Urinary bladder (tissue), 4 donors: ENCODE measurements at places on chromosomes 2 and 18. TPM values are rescaled to one million over a fixed set of nuclear protein-coding genes. Genes with fewer than 3 reads are reported as not detected.

The CENPA gene
- polyA plus RNA-seq: 0.53 TPM

The IRS1 gene
- polyA plus RNA-seq: 26.8 TPM

The ITSN2 gene
- polyA plus RNA-seq: 24.7 TPM

The EVX2 gene
- polyA plus RNA-seq: 0.05 TPM

The GALM gene
- polyA plus RNA-seq: 12.7 TPM

The UGT1A5 gene
- polyA plus RNA-seq: not detected

The PLB1 gene
- 4.7 TPM for polyA plus RNA-seq

The CTIF gene
- 50.3 TPM for polyA plus RNA-seq

The GRHL1 gene
- polyA plus RNA-seq: 2.8 TPM

The GCG gene
- polyA plus RNA-seq: not detected

The PLCL1 gene
- 6.0 TPM for polyA plus RNA-seq

- DNase-seq: no peak
These were observed 376.6 kb downstream of the PTH2R start for GRCh38 chr2:208783184-208783583.

DNA sequence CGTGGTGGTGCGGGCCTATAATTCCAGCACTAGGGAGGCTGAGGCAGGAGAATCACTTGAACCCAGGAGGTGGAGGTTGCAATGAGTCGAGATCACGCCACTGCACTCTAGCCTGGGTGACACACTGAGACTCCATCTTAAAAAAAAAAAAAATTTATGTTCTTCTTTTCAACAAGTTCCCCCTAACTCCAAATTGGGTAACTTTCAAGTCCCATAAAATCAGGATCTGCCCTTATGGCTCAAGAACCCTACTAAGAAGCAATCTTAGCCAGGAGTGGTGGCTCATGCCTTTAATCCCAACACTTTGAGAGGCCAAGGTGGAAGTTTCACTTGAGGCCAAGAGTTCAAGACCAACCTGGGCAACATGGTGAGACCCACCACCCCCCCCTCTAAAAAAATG lies 30.3 kb upstream of the TLK1 start:
- DNase-seq: no peak

DNA sequence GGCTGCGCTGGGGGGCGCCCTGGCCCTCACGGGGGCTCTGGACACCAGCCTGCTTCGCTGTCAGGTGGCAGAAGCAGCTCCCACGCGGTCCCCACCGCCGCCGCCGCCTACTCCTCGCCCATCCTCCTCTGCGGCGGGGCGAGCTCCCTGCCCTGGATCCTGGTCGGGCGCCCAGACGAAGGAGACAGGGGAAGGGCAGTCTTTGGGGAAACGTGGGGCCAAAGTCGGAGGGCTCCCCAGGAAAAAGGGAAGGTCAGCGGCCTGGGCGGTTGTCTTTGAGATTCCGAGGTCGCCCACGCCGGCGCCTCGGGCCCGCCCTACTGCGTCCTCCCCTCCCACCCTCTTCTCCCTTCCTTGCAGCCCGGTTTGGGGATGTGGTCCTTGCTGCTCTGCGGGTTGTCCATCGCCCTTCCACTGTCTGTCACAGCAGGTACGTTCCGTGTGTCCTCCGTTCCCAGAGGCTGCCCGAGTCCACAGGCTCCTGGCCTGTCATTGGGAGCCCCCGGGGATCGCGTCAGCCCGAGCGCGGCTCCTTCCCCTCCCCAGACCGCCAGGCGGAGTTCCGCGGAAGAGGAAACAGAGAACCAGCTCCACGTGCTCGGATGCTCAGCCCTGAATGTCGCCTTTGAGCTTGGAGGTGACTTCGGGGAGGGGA lies 800 bp downstream of the IL1RL2 start:
- DNase-seq: no peak

DNA sequence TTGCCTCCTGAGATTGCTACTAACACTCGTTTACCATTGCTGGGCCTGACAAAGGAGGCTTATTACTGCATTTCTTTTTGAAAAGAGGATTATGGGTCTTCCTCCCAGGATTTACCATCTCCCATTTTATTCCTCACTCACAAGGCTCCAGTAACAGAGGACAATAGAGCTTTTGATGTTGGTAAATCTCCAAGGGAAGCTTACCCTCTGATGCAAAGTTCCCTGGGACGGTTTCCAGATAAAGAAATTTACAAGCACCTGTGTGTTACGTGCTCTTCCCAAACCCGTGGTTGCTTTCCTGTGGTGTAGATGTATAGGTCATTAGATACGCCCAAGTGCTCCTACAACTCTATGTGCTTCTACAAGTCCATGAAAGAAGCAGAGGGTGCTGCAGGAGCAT lies 17.1 kb downstream of the VSNL1 start:
- DNase-seq: no peak

DNA sequence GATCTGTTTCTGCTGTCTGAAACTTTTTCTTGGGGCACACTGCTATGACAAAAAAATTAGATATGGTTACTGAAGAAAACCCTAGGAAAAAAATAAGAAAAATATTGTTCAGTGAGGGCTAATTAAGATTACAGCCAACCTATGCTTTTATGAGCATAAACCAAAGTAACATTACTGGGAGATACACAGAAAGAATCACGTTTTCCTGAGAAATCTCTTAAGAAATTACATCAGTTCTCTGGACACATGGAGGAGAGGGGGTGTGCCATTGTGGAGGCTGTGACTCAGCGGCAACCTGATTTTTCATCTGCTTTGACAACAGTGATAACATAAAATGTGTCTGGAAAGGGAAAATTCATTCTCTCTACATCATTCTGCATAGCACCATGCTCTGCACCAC lies 13.4 kb upstream of the NMI start:
- no peak for DNase-seq

DNA sequence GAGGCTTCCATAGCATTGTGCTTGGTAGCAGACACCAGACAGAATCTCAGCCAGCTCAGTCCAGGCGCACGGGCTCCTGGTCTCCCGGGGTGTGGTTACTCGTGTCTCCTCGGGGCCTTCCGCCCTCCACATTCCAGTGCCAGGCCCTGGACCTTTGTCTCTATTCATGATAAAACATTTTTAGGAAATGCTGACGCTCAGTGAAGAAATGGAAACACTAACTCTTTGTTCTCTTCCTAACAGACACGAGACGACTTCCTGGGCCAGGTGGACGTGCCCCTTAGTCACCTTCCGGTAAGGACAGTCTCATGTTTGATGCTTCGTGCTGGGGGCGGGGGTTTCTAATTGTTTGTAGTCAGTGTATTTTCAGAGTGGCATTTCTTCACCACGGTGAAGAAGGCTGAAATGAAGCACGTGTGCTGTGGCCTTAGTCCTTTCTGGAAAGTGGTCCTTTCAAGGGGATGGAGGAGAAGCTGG lies 271.8 kb downstream of the NEDD4L start:
- DNase-seq: no peak

- no peak for DNase-seq
These were observed 65.0 kb downstream of the TCF4 start for GRCh38 chr18:55523001-55523400.

GRCh38 chr2:241888641-241889040 lies 19.1 kb downstream of the RTP5 start:
- DNase-seq: no peak

- DNase-seq: no peak
These were observed 10.0 kb downstream of the DNAJB2 start for GRCh38 chr2:219289195-219289536.

DNA sequence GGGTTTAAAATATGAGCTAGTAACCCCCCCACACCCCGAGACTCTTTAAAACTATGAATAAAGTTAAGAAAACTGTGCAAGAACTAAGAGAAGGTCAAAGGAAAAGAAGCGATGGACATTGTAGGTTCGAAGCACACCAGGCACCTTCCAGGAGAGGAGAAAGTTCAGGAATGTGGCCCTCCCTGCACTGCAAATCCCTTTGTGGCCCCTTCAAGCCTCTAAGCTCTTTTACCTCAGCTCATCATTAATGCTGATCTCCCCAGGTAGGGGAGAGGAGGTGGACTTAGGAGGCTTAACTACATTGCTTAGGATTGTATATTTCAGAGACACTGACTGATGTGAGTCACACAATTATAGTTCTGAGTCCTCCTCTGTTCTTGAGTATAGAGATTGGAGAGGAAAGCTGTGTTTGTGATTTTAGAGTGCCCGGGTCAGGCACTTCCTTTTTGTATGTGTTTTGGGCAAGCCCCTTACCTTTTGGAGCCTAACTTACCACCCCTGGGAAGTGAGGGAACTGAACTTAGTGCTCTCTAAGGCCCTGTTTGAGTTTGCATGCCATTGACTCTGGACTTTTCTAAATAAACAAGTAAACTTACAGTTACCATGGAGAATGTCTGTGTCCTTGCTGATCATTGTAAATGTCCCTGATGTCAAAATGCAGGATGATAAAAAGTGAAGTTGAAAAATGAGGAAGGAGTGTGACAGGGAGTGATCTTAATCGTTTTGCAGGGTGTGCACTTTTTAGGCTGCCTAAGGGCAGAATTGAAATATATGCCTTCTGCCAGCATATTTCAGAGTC lies 140.8 kb upstream of the ZEB2 start:
- no peak for DNase-seq

GRCh38 chr2:219228041-219228910 lies 1.2 kb downstream of the ATG9A start:
- no peak for DNase-seq

DNA sequence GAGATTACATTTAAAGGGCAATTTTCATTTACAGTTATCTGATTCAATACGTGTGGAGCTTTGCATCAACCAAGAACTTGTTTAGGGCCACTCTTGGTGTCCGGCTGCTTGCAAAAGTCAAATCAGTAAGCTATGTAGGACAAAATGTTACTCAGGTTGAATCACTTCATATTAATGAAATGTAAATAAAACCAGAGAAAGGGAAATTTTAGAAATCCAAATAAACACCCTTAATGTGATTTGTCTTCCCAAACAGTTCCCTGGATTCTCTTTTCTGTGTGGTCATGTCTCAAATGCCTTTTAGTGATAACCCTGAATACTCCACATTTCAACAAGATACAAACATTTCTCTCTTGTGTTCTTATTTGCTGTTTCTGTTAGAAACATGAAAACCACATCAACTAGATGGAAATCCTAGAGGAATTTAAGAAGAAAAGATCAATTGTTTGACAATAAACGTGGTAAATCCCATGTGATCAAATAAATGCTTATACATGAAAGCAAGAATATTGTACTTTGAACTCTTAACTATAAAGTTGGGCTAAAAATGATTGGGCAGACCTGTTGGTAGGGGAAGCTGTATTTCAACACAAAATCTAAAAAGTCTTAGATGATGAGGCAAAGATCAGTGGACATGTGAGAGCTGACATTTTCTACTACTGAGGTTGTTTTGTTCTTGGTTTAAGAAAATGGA lies 101.3 kb downstream of the CDC42EP3 start:
- no peak for DNase-seq

GRCh38 chr2:102506743-102507142 lies 33.7 kb downstream of the SLC9A4 start:
- no peak for DNase-seq

GRCh38 chr2:29755829-29756228 lies 165.6 kb downstream of the ALK start:
- no peak for DNase-seq

GRCh38 chr2:145985517-145985916 lies 1465.6 kb upstream of the ZEB2 start:
- no peak for DNase-seq
